Activated CD8-positive, alpha-beta memory T cell treated with anti-CD3 and anti-CD28 coated beads for 1 hour (primary cell): ENCODE measurements at places on chromosomes 11 and 22.

- DNase-seq: no peak
Measured at GRCh38 chr11:74090701-74091100, 80.1 kb downstream of the C2CD3 start.

DNA sequence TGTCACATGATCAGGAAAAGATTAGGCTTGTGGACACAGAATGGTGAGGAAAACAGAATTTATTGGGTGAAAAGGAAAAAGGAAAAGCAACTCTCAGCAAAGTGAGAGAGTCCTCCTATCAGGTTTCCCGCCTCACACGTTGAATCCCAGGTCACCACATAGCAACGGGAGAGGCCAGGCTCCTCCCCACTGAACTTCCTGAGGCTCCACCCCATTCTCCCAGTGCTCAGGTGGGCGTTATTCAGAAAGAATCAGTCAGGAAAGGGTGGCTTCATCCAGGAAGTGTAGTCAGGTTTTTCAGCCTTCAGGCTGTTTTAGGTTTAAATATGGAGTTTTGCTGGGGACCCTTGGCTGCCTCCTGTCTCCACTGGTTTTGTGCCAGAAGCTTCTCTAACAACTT, 66.9 kb downstream of the SPON1 start:
- no peak for DNase-seq

DNA sequence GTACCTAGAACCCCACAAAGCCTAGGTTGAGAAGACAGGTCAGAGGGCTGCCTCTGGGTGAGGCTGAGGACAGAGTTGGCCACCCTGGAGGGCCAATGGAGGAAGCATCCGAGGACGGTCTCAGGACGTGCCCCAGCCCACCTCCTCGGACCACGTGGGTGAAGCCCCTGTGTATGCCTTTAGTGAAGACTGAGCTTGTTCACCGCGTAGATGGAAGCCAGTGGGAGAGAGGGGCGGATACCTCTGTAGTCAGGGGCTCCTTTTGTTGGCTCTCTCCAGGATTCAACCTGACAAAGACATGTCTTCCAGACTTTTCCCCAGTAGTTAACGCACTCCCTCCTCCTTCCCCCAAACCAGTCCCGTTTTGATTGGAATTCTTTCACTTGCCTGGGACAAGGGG, 110.7 kb downstream of the ZBTB16 start:
- DNase-seq: no peak

- no peak for DNase-seq
Measured at GRCh38 chr11:95531116-95531515, 258.5 kb downstream of the FAM76B start.

DNA sequence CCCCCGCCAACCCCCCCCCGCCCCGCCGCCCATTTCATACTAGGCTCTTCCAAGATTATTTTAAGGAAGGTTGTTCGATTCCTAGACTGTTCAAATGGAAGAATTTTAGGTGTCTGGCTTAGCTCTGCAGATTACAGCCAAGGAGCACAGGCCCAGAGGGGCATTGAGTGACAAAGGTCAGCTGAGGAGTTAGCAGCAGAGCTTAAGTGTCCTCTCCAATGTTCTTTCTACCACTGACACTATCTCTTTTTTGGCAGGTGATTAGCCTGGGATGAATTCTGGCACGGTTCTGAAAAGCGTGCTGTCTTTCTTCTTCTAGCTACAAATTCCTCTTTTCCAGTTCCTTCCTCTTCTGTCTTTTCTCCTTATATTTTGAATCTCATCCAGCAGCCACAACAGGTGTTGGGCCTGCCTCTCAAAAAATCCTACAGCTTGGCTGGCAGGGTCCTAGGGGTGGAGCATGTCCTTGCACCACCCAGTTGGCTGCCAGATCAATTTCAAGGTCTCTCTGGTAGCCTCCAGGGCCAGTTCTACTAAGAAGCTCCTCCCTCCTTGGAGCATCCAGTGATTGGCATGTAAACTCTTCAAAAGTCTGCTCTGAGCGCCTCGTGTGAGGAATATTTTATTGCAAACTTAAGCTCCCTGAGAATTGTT, 23.0 kb downstream of the KCNE3 start:
- no peak for DNase-seq

DNA sequence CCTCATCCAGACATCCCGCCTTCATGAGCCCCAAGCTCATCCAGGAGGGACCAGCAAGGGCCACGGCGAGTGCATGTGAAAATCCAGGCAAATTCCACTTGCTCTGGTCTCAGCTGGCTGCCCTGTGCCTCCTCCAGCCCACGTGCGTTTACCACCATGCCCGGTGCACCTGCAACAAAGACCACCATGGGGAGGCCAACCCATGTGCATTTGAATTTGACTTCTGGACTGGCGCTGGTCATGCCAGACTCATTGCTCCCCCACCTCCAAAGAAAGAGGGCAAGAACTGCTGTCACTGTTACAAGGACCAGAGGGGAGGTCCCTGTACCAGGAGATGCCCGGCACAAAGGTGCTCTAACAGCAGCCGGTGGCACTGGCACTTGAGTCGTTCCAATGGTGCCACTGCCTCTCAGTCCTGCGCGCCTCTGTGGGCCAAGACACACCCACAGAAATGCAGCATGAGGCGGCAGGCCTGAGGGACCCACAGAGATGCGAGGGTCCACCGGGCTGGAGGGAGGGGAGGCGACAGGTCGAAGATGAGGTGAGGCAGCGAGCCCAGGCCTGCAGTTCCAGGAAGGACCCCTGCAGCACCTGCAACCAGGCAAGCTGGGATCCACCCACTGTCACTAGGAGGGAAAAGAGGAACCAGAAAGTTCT, 80.3 kb downstream of the PHF21B start:
- DNase-seq: no peak

GRCh38 chr11:1854132-1854948, 1.5 kb downstream of the LSP1 start:
- DNase-seq: no peak

- DNase-seq: no peak
Measured at GRCh38 chr11:62565100-62565802, 8.4 kb downstream of the EEF1G start.

DNA sequence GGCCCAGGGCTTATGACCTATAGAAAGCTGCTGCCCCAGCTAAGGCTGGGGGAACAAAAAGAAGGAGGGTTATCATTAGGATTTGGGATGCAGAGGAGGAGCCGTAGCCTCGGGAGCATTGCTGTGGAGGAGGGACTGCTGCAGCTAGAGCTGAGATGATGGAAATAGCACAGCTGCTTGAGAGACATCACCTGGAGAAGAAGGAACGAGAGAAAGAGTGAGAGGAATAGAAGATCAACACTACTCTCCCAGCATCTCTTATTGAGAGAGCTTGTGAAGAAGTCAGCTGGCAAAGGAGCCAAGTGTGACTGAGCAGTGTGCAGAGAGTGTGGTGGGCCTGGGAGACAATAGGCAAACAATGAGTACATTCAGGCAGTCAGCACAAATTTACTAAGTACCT, 100.7 kb upstream of the PLET1 start:
- no peak for DNase-seq

GRCh38 chr11:33866936-33867335, 24.9 kb downstream of the LMO2 start:
- DNase-seq: no peak

GRCh38 chr22:48070760-48071159, 1308.3 kb downstream of the TBC1D22A start:
- no peak for DNase-seq

- DNase-seq: no peak
Measured at GRCh38 chr11:47161134-47161854, 15.4 kb downstream of the ARFGAP2 start.

- DNase-seq: no peak
Measured at GRCh38 chr11:8642196-8642841, 40.1 kb downstream of the TRIM66 start.
